ENCODE measurements at places on chromosomes 3 and 15.

GRCh38 chr15:67089217-67090193 is 24.1 kb downstream of the SMAD3 start:
- DNase-seq = no peak

- no peak for DNase-seq
Observed at GRCh38 chr3:146921693-146922092, 316.5 kb upstream of the PLSCR5 start.

DNA sequence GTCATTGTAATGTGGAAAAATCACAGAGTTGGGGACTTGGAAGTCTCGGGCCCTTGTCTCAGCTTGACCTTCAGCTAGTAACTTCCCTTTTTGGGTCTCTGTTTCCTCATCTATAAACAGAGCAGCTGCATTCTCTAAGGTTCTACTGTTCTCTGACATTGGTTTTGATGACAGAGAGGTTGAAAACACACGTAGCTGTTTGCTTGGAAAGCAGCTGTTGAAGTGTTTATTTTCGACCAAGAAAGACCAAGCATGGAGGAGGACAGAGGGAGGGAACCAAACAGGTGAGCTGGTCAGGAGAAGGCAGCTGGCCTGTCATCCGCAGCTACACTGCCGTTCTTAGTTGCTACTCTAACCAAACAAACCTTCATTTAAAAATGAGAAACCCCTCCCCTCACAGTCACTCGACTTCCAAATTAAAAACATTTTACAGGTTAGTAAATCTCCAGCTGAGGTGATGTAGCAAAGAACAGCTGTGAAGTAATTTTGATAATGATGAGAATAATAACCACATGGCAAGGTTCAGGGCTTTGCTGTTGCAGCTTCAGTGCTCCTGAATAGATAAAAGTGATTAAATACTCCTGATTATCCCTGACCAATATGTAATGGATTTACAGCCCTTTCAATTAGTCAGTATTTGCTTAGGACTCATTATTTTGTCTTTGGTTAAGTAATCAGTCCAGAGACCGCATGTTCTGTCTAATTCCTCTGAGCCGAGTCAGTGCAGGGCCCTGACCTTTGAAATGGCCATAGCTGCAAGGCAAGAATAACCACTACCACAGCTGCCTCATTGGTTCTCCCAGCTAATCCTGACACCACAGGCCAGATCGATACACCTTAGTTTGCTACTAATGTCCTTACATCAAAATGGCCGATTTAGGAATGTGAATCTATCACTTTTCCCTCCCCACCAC is 65.3 kb downstream of the MEIS2 start:
- no peak for DNase-seq

GRCh38 chr3:140015741-140016140 is 80.8 kb downstream of the CLSTN2 start:
- DNase-seq = no peak

DNA sequence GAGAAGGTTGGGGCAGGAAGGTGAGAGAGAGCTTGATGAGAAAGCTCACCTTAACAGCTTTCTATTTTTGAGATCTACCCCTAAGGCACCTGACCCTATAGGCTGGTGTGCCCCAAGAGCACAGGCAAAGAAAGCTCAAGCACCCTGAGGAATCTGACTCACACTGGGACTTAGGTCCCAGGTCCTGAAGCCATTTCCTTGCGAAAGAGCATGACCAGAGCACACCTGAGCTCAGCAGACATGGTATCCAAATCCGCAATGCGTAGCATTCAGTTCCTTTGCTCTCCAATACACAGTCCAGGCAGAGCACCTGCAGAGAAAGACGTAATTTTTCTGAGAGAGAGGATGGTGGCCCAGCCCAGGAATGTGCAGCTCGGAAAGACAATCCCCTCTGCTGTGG is 112.1 kb upstream of the LPP start:
- no peak for DNase-seq

- no peak for DNase-seq
Observed at GRCh38 chr15:22888120-22888859, 49.8 kb downstream of the NIPA2 start.

DNA sequence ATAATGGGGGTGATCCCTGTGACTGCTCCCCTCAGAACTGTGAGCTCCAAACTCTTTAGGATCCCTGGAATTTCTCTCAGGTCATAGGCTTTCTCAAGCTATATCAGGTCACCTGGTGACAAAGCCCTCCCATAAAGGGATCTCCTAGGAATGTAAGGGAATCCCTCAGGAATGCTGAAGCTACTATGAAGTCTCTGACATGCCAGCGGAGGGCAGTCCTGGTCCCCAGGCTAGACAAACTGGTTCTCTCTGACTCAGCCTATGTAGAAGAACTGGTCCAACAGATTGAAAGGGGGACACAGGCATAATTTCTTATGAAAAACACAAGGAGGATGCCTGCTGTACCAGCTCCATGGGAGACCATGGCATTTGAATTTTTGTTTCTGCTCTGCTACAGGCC is 6.7 kb downstream of the LPCAT4 start:
- no peak for DNase-seq
